ENCODE measurements at places on chromosomes 5 and 9. TPM values are rescaled to one million over a fixed set of nuclear protein-coding genes. Genes with fewer than 3 reads are reported as not detected.

The AMACR gene
- 9.7 TPM for total RNA-seq

DNA sequence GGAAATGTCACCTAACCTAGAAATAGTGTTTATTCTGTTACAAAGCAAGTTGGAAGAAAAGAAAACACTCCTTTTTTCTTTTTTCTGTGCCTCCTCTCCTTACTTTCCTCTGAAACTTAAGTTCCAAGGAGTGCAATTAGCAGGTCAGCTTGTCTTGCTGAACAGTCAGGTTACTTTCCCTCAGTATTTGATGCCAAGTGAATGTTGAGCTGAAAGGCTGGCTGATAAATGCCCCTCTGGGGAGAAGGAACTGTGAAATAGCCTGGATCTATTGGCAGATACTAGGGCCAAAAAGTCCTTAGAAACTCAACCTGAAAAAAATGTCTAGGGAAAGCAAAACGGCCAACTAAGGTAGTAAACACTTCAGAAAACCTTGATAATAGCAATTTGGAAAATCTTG, 43.6 kb downstream of the GRIA1 start:
- no peak for DNase-seq

The CNTRL gene
- total RNA-seq, result 6.5 TPM

- DNase-seq, result no peak
These were observed 65.3 kb upstream of the SMC2 start for GRCh38 chr9:104028827-104029226.

DNA sequence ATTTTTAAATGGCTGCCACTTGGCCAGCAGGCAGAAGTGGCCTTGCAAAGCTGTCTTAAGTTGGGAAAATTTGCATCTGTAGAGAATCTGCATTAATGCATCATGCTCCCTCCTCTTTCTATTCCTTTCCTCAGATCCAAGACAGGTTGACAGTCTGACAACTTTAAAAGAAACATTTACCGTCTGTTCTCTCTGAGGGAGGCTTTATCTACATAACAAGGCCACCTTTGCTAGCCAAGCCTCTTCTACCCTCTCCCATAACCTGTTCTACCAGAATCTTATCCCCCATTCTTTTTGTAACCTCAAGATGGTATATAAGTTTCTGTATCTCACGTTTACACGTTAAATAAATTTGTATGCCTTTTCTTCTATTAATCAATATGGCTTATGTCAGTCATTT, 271.9 kb downstream of the OSTF1 start:
- no peak for DNase-seq

The ADAMTS12 gene
- 54.8 TPM for total RNA-seq

The PSD2 gene
- total RNA-seq, result not detected

DNA sequence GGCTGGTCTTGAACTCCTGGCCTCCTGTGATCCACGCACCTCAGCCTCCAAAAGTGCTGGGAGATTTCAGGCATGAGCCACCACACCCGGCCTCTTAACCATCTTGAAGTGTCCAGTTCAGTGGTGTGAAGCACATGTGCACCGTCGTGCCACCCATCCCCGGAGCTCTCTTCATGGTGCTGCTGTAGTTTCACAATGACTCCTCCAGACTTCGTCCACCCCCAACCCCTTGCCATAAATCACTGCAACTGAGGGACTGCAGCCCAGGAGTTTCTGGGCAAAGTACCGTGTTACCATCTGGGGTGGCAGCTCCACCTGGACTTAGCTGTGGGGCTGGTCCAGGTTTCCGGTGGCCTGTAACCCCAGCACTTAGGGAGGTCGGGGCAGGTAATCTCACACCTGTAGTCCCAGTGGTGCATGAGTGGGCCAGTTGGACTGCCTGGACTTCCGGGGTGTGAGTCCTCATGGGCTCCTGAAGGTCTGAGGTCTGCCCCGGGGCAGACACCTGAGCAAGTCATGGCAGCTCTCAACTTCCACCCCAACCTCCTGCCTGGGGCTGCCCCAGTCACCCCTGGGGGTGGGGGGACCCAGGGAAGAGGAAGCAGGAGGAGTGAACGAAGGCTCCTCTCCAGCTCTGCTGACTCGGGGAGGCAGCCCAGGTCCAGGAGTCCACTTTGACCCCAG, 6.6 kb upstream of the N4BP3 start:
- no peak for DNase-seq

The SPATA31D4 gene
- total RNA-seq, result not detected

- no peak for DNase-seq
These were observed 324.5 kb downstream of the GADD45G start for GRCh38 chr9:89929315-89929672.

DNA sequence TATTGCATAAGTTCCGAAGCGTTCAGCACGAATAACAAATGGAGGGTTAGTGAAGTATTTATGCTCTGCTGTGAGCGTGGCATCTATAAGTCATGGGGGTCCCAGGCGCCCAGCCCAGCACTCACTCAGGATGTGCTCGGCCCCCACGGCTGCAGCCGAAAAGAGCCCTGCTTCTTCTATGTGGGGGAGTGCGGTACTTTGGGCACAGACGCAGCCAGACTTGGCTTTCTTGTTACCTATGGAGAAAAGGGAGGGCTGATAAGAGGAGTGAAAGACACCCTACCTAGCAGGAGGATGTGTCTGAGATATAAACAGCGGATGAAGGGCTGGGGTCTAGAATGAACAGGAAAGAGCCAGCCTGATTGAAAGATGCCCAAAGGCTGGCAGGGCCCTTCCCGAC, 51.4 kb downstream of the MRPL36 start:
- DNase-seq, result no peak

The SCGB3A2 gene
- total RNA-seq, result not detected

GRCh38 chr5:134403951-134404350, 7.7 kb downstream of the CDKN2AIPNL start:
- DNase-seq, result no peak

DNA sequence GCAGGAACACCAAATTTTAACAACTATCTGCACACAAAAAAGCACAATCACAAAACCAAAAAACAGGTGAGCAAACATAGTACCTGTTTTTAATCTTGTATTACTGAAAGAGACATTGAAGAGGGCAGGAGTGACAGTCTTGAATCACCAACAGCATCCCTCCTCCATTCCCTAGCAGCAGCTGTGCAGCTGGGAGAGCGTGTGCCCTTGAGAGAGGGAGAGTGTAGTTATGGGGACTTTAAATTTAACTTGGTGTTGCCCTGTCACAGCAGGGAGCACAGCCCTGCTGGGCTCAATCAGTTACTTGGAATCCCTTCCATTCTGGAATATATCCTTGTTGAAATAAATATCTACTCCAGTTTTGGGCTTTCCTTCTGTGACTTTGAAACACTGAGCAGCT, 1938.7 kb upstream of the NUDT12 start:
- no peak for DNase-seq

The GALNT10 gene
- 57.7 TPM for total RNA-seq

DNA sequence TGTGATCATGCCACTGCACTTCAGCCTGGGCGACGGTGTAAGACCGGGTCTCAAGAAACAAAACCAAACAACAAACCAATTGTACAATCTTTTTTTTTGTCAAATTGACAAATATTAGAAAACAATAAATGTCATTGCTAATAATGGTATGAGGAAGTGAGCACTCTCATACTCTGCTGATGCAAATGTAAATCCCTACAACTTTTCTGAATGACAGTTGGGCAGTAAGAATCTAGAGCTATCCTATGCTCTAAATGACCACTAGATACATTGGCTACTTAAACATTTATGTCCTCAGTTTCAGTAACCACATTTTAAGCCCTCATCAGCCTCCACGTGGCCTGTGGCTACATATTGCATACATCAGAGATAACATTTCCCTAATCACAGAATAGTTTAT, 256.2 kb downstream of the FER start:
- peak; percentile 70 for DNase-seq

The RC3H2 gene
- total RNA-seq, result 52.8 TPM

Data from fibroblast of villous mesenchyme (primary cell).